ENCODE measurements at places on chromosomes 5 and 9.

GRCh38 chr9:100370064-100370723 lies 17.5 kb upstream of the TEX10 start:
- no peak for DNase-seq

DNA sequence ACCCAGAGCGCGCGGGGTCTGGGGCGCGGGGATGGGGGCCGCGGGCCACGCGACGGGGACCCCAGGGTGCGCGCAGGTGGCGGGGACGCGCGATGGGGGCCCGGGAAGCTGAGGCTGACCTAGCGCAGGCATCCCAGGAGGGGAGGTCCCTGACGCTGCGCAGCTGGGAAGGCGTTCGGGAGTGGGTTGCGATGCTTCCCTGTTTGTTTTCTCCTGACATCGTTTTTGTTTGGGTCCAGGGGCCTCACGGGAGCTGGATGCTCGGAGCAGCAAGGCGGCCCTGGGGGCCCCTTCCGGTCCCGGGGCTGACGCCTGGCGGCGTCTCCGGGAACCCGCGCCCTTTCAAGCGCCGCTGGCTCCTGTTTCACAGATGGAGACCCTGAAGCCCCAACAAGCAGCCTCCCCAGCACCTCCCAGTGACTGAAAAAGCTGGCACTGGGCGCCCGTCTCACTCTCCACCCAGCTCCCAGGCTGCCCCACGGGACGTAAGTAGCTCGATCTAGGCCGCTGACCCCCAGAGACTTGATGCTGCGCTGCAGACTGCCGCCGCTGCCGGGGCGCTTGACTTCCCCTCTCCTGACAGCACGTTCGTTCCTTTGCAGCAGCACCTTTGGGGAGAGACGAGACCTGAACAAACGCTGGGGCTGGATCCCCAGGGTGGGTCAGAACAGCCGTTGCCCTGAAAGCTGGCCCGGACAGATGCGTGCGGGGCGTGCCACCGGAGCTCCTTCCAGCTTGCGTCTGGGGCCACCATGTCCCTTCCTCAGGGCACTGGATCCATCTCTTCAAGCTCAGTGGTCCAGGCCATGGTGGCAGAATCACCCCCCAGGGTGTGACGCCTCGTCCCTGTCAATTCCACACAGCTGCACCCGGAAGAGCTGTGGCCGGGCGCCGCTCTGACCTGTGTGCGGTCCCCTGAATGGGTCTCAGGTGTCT lies 593 bp downstream of the BRD3OS start:
- peak; percentile 55 for DNase-seq

DNA sequence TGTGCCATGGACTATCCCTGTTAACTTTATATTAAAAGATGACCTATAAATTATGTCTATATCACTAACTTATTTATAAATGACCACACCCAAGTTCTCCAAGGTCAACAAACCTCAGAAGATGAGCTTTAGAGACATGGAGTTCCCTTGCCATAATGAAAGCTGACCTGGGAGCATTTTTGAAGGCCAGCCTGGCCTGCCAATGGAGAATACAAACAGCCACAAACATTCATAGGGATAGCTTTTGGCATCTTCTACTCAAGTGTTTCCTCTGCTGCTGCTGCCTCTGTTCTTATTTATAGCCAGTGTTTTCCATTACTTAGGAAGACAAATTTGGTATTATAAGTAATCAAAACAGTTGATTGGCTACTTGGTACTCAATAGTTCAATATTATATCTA lies 117.3 kb upstream of the ADAMTS19 start:
- no peak for DNase-seq

DNA sequence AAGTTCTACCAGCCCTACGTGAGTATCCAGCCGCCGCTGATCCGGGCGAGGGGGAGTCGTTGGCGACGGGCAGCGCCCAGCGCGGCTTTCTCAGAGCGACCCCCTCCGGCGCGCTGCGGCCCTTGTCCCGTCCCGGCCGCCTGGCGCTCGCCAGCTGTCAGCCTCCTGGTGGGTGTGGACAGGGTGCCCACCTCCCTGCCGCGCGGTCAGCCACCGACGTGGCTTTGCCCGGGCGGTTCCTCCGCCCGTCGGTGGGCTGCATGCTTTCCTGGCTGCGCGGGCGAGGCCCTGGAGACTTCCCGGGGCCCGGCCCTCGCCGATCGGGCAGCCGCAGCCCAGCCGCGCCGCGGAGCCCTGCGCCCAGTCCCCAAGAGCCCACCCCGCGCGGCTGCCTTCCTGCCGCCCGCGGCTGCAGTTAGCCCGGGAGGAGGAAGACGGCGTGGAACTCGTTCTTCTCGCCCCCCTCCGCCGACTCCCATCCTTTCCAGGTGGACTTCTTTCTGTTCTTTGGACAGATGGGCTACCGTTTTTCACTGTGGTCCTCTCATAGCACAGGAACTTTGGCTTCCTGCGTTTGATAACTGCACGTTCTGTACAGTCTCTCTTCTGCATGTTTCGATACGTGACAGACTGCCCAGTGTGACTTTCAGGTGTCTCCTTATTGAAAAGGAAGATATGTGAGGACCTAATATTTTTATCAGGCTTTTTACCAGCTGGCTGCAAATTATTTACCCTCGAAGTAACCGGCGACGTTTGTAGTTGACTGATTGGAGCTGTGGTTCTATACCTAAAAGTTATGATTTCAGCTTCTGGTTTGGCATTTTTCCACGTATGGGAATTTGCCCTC lies 577 bp downstream of the AP3S1 start:
- DNase-seq, result peak; percentile 75

GRCh38 chr5:91357012-91357634 lies 26.0 kb downstream of the ARRDC3 start:
- DNase-seq, result no peak

GRCh38 chr9:93236541-93237206 lies 52.7 kb downstream of the WNK2 start:
- DNase-seq, result no peak

DNA sequence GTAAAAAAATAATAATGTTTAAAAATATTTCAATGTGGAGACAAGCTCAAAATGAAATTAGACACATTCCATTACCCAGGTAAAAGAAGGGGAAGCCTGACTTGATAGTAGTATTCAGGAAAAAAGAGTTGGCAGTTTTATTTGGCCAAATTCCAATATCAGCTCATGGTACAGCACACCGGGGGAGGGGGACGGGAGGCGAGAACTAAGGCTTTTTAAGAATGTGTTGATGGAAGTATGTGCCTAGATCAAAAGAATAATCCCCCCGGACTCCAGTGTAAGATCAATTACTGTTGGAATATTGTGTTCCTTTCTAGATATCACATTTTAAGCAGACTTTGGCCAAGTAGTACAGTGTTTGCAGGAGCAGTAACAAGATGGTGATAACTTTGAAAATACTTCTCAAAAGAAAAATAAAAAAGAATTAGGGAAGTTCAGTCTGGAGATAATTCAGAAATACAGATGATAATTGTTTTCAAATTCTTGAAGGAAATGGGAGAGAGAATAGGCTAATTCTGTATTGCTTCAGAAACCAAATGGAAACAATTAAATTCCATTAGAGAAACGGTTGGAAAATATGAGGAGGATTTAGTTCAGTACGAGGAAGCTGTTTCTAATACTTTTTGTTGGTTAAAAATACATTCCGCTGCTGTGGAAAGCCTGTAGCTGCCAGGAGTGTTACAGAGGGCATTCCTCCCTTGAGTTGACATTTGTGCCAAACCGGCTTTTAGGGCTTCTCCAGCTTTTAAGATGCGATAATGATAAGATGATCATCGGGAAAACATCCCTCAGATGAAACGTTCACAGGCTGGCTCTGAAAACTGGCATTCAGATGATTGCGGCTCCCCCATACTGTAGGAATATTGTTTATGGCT lies 98.1 kb upstream of the ERBIN start:
- DNase-seq, result no peak

Data from endothelial cell (in vitro differentiated cells).